Naive thymus-derived CD4-positive, alpha-beta T cell (primary cell): ENCODE measurements at places on chromosomes 4 and X.

- no peak for DNase-seq
These were observed 22.2 kb downstream of the CRMP1 start for GRCh38 chr4:5870701-5871100.

DNA sequence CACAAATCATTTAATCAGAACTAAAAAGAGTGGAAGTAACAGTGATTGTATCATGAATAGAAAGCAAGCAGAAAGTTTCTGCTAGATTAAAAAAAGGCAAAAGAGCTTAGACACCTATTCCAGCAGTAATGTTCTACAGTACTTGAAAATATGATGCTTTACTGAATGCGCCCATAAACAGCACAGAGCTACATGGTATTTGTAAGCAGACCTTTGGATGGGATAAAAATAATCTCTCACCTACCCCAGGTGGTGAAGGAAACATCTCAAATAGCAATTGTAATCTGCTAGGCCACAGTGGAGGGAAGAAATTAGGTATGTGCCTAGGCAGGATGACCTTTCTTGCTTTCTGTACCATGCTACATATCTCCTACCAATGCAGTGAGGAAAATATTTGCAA is 280.9 kb upstream of the PRKX start:
- no peak for DNase-seq

GRCh38 chr4:153112041-153112441 is 92.2 kb upstream of the TRIM2 start:
- DNase-seq = peak; percentile 41

GRCh38 chrX:8253096-8253495 is 82.0 kb upstream of the VCX2 start:
- no peak for DNase-seq

- DNase-seq = no peak
These were observed 66.6 kb downstream of the ATP10D start for GRCh38 chr4:47551682-47552081.

DNA sequence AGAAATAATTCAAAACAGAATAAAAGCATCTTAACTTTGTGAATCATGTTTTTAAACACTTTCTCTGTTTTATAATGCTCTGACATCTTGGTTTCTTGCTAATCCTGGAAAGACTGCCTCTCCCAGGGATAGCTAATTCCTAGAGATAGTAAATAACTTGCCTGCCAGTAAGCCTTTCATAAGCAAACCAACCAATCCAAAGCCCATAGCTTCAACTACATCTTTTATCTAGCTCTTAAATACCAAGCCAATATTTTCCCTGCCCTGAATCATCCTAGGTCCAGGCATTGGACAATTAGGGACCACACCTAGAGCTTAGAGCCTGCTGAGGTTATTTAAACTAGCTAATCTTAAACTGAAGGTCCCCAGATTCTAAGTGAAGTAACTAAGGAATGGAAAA is 223.7 kb upstream of the DIPK2B start:
- no peak for DNase-seq
